CD4-positive, alpha-beta T cell treated with Interleukin-6 at 100 ng/mL for 8 hours (primary cell): ENCODE measurements at places on chromosomes 3 and 15.

DNA sequence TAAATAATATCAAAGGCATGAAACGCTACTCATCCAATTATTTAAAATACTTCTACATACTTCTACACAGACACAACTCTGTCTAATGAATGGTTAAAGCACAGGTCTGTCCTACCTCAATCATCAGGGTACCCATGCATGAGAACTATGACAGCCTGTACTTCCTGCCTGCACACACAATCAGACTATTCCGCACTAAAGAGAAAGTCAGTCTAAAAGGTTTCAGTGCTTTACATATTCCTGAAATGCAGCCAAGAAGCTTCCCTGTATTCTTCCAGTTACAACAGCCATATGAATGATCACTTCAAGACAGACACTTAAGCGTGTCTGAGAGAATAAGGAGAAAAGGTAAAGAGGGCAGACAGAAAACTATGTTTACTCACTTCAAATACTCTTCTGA, 58.8 kb downstream of the TUBGCP4 start:
- no peak for DNase-seq

- no peak for DNase-seq
Observed at GRCh38 chr15:98755138-98755537, 106.8 kb downstream of the IGF1R start.

- DNase-seq: no peak
Observed at GRCh38 chr3:111610612-111611054, 15.5 kb upstream of the ZBED2 start.

DNA sequence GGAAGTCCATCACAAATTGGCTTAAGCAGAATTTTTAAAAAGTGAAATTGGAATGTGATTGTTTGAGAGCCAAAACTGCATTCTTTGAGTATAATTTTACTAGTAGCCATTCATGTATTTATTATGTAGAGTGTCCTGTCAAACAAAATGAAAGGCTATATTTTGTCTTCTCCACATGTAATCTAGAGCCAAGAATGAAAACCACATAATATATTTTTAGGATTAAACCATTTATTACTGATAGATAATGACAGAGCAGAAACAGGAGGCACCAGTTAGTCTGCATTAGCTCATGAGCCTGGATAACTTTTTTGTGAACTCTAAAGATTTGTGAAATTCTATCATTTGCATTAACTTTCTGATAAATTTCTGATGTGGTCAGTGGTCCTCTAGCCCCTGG, 130.2 kb downstream of the FILIP1L start:
- no peak for DNase-seq

- no peak for DNase-seq
Observed at GRCh38 chr3:74531491-74531890, 83.0 kb downstream of the CNTN3 start.

DNA sequence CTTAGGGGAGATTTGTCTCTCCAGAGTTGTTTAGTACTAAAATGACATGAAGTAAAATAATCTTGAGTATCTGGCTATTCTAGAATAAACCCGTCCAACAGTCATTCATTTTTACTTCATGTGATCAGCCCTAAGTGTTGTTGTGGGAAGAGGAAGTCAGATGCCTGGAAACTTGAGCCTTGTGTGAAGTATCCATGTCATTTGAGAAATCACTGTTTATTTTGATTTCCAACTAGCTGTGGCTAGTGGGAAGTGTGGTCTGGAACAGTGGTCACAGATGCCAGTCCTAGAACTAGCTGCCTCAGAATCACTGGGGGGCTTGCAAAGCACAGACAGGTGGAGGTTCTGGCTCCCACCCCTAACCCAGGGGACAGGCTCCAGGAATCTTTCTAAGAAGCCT, 77.7 kb upstream of the LIMD1 start:
- DNase-seq: no peak
